ENCODE measurements at places on chromosomes 4 and X. TPM values are rescaled to one million over a fixed set of nuclear protein-coding genes. Genes with fewer than 3 reads are reported as not detected.
A peak's percentile ranks its signal among the peaks of the same experiment; 100 is the strongest.

GRCh38 chr4:78320349-78320935 is 231.1 kb upstream of the ANXA3 start:
- DNase-seq = no peak

- DNase-seq = no peak
Measured at GRCh38 chr4:995311-996026, 2.3 kb upstream of the SLC26A1 start.

DNA sequence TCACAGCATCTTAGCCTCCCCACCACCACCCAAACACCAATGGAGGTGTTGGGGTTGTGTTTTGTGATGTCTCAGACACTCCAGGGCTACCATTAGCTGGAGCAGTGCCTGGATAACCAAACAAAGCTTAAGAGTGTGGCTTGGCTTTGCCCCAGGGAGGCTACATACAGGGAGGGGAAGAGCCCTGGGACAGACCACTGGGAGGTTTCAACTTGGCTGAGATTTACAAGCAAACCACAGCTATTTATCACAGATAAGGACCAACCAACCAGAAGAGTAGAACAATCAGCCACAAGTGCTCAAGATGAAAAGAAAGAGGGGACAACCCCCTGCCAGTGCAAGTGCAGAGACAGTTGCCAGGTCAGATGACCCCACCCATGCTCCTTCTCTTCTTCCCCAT is 24.1 kb downstream of the SOX3 start:
- no peak for DNase-seq

DNA sequence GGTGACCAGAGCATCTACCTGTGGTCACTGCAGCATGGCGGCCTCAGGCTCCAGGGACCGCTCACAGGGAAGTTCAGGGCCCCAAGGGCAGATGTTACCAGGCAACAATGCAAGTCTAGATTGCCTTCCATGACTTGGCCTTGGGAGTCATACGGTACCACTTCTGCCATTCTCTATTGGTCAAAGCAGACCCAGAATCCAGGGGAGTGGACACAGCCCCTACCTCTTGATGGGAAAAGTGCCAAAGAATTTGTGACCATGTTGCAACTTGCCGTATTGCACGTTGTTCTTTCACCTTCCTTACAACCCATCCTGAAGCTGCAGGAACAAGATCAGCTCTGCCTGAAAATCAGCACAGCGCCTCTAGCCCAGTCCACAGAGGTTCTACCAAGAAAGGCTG is 111.1 kb downstream of the IRF2 start:
- no peak for DNase-seq

GRCh38 chr4:80608281-80608980 is 272.9 kb downstream of the CFAP299 start:
- DNase-seq = no peak

Gene SPINK2
- total RNA-seq = not detected

GRCh38 chrX:132037479-132037993 is 14.4 kb downstream of the STK26 start:
- DNase-seq = no peak

GRCh38 chr4:130712038-130712437 is 1616.1 kb downstream of the C4orf33 start:
- no peak for DNase-seq

- no peak for DNase-seq
Measured at GRCh38 chr4:2933566-2934076, 29.6 kb downstream of the NOP14 start.

GRCh38 chr4:7108660-7109059 is 40.8 kb upstream of the GRPEL1 start:
- DNase-seq = no peak

GRCh38 chrX:137426695-137427425 is 139.1 kb upstream of the ZIC3 start:
- DNase-seq = peak; percentile 10

GRCh38 chrX:137425986-137426385 is 139.9 kb upstream of the ZIC3 start:
- no peak for DNase-seq

GRCh38 chrX:16601885-16602284 is 48.1 kb upstream of the S100G start:
- no peak for DNase-seq

Gene TRIM60
- total RNA-seq = not detected

Gene ZNF711
- total RNA-seq = 21.2 TPM

Gene SPANXD
- not detected for total RNA-seq

GRCh38 chrX:111823128-111823527 is 52.9 kb upstream of the TRPC5OS start:
- DNase-seq = peak; percentile 47

DNA sequence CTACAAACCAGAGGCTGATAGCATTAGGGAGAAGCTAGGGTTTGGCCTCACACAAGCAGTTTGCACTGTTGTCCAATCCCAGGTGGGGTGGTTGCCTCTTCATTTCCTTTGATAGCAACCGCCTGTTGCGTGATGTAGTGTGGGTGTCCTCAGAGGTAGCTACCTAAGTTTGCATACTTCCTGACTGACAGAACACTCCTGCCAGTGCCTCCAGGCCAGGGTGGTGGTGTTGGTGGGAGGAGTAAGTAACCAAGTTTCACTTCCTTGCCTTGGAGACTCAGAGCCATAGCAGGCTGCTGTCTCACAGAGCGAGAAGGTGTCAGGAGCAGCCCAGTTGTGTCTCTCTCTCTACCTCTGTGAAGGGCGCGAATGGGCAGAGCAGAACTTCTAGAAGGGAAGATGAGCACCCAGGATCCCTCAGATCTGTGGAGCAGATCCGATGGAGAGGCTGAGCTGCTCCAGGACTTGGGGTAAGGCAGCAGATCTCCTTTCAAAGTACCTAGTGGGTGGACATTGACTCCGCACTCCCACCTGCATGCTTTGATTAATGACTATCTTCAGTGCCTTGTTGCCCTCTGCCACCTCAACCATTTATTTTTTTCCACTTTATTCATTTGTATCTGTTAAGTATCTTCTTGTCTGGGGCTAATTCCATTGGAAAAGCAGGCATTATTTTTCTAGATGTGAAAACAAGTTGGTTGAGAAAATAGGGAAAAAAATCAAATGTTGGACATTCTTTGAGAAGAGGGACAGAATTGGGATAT is at the start of gene DAPP1:
TSS of gene DAPP1 (plus strand) at position 283 of the 764 bp plus-strand sequence. CDS start at position 370, 87 bp downstream.
- no peak for DNase-seq

DNA sequence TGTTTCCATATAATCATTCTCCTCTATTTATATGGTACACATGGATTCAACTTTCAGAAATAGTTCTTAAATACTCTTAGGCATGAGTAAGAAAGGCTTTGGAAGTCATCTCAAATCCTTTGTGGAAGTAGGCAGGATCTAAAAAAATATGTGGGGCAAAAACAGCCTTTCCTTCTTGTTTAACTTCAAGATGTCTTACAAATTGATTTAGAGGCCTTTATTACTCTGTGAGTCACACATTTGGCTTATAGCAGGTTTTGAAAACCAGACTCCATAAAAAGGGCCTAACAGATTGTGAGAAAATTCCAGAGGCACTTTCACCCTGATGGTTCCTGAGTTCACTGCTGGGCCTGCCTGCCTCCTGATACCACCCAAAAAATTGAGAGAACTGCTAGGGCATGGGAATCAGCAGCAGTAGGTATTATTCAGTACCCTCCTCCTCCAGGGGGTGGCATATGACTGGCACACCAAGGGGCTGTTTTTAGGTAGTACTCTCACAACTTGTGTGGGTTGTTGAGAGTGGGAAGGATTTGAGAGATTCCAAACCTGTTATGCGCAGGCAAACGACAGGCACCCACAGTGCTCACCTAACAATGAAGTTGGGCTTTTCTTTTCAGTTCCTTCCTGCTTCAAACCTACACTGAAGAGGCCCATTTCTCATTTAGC is 162.7 kb upstream of the MBNL3 start:
- DNase-seq = no peak

Gene BST1
- 12.6 TPM for total RNA-seq

Gene FAM47E
- 1.1 TPM for total RNA-seq

DNA sequence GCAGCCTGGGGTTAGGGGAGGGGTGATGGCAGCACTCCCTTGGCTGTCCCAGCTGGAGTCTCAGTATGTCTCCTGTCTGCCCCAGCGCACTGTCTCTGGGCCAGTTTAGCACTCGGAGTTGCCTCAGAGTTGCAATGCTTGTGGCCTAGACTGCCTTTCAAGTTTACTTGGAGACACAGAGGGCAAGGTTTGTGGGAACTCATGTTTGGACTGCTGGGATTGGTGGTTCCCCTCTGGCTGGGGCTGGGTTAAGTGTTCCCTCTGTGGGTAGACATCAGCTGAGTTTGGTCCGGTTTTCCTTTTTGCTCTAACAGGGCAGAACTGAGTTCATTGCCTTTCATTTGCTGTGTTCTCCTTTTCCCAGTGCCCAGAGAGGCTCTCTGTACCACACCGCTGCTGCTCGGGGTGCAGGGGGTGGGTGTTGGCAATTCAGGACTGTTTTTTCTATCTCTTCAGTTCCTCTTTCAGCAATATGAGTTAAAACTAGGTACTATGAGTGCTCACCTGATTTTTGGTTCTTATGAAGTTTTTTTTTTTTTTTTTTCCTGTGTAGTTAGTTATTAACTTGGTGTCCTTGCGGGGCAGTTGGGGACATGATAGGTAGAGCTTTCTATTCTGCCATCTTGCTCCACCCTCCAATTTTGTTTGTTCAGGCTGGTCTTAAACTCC is 17.2 kb downstream of the RAB33B start:
- no peak for DNase-seq

DNA sequence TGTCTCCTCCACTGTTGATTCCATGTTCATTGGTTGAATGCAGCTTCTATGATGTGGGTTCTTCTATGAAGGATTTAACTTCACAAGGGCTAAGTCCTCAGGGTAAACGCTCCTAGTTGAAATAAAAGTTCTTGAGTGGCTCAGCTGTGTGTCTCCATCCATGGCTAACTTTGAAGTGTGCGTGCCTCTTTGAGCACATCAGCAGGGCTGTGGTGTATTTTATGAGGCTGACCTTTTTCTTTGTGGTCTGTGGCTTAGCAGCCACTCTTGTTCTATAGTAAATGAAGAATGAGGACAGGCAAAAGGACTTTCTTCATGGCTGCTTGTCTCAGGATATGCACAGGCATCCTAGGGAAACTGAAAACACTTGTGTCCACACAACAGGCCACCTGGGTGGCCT is 88.5 kb downstream of the KIT start:
- DNase-seq = no peak

- no peak for DNase-seq
Measured at GRCh38 chr4:3442460-3442958, 741 bp downstream of the HGFAC start.

Gene TMEM187
- total RNA-seq = 12.0 TPM

- DNase-seq = no peak
Measured at GRCh38 chr4:36174570-36174969, 69.7 kb downstream of the ARAP2 start.

DNA sequence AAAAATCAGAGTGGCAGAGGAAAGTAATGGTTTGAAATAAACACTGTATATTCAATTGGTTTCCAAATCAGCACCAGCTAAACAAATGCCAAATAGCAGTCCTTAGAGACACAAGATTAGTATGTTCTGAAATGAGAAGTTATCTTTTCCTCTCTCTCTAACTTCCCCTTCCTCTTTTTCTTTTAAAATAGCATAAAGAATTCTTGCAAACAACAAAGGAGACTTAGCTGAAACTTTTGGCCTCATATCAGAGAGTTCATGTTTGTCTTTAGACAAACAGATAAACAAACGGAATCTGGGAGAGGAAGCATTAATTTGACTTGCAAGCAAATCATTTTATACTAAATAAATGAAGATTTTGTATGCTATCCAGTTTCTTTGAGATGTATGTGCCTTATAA is 399.0 kb downstream of the GBA3 start:
- DNase-seq = no peak

Gene EOLA2
- 118 TPM for total RNA-seq
